ENCODE measurements at places on chromosomes 11 and 22.

GRCh38 chr22:30823015-30823370, 128.3 kb downstream of the OSBP2 start:
- DNase-seq: no peak

DNA sequence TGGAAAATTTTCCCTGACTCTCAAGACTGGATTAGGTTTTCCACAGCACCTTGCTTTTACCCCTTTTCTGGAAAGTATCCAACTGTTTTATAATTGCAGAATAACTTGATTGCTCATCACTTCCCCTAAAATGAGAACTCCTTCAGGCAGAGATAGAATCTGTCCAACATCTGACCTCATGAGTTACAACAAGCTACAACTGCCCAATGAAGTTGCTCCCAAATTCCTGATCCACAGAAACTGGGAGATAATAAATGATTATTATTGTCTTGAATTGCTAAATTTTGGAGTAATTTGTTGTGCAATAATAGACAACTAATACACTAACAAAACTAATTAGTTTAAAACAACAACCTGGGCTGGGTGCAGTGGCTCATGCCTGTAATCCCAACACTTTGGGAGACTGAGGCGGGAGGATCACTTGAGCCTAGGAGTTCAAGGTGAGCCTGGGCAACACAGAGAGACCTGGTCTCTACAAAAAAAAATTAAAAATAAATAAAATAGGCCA, 10.0 kb upstream of the CCDC83 start:
- DNase-seq: peak; percentile 81

GRCh38 chr11:34600339-34601084, 20.4 kb upstream of the EHF start:
- peak; percentile 86 for DNase-seq

DNA sequence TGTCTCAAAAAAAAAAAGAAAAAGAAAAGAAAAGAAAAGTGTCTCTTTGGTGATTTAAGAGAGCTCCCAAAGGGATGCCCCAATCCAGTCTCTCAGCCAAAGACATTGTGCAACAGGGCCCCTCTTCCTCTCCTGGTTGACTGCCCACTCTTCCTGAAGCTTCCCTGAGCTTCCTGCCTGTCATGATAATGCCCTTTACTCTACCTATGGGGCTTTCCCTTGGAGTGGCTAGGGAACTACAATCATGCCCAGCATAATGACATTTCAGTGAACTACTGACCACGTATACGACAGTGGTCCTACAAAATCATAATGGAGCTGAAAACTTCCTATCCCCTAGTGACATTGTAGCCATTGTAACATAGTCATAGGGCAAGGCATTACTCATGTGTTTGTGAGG, 118.0 kb downstream of the RASSF10 start:
- DNase-seq: no peak

DNA sequence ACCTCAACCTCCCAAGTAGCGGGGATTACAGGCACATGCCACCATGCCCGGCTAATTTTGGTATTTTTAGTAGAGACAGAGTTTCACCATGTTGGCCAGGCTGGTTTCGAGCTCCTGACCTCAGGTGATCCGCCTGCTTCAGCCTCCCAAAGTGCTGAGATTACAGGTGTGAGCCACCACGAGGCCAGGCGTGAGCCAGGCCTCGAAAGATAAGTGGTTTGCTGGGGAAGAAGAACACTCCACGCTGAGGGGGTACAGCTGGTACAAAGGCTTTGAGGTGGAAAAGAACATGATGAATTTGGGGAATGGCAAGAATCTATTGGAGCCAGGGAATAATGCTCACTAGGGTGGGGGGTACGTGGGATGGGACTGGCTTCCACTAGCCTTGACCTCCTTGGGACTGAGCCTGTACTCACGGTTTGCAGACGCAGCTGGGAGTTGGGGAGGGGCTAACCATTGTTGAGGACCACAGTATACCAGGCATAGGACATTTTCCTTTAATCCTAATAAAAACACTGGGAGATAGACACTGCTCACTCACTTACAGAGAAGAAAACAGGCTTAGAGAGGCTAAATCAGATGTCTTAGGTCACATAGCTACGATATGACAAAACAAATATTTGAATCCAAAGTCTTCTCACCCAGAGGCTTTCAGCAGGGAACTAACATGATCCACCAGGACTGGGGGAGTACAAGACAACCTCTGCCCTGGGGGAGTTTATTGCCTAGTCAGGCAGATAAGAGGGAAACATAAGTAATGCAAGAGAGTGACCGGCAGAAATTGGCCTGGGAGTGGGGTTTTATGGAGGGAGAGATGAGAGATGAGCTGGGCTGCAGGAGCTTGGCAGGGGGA, 4.9 kb downstream of the SLCO2B1 start:
- DNase-seq: peak; percentile 40

DNA sequence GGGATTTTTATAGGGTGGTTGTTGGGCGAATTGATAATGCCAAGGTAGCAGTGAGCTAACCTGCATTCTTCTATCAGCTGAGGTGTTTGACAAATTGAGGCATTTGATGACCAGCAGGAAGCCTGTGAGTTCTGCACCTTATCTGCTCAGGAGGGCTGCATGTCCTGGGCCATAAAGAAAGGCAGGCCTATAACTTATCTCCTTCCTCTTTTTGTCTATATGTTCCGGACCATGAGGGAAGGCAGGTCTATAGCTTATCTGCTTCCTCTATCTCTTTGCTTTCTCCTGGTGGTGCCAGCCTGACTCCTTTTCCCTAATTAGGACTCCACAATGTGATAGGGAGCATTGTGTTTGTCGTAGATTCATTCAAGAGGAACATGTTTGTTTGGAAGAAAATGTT, 8.6 kb upstream of the JAM3 start:
- no peak for DNase-seq

DNA sequence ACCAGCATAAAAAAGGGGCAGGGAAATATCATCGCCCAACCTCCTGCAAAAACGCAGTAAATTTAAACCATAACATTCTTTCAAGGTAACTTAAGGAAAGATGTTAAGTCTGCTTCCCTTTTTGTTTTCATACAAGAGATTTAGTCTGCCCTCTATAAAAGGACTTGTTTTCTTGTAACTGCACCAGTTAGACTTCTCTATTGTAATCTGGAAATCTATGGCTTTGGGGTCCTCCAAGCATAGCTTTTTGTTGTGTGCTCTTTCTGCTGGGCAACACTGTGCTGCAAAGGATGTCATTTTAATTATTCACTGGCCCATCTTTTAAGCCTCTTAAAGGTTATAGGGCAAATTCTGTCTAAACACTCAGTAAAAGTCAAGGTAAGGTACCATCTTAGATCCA, 136.0 kb downstream of the MAML2 start:
- DNase-seq: no peak

DNA sequence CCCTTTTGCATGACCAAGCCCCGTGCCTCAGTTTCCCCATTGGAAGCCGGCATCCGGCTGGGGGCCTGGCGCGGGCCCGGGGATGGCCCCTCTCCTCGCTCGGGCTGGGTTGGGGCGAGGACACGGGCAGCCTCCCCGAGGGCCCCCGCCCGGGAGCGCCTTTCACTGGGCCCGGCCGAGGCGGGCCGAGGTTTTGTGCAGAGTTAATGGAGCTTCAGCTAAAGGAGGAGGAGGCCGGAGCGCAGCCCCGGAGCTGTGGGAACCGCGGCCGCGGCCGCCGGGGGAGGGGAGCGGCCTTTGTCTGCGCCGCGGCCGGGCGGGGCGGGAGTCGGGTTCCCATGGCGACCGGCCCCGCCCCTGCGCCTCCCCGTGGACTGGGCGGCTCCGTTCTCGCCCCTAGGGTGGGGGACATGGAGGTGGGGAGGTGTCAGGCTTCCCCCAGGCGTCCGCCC, 1.4 kb upstream of the MAPK11 start:
- DNase-seq: peak; percentile 42

DNA sequence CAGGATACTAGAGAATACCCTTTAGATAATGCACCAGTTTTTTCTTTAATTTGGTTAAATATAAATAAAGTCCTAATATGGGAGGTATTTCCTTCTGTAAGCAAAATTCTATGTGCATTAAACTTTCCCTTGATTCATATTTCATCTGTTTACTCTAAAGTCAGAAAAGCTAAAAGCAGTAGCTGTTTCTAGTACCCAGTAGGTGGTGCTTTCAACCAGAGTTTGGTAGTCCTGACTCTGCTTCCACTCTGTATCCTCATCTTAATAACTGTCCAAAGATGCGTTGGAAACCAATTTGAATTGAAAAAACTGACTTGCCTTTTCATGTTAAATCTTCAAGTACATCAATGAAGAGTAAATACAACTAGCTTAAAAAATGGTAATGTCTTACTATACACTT, 1065.2 kb downstream of the JRKL start:
- DNase-seq: peak; percentile 45

- DNase-seq: no peak
Measured at GRCh38 chr11:115340874-115341273, 163.3 kb downstream of the CADM1 start.

- DNase-seq: no peak
Measured at GRCh38 chr22:35288116-35288515, 11.6 kb upstream of the TOM1 start.

DNA sequence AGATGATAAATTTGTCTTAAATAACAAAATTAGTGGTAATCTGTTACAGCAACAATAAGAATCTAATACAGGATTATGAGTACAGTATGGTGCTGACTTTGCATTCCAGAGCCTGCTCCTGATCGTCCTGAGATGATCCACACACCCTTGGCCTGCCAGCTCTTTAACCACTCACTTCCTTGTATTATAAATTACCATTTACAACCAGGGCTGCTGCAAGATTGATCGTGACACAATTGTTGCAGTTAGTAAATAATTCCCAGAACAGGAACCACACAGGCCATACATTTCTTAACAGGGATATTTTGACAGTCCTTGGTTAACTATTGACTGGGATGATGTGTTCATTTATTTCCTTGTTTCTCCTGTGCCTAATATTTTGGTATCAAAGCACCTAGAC, 3.8 kb upstream of the CBLIF start:
- DNase-seq: no peak

DNA sequence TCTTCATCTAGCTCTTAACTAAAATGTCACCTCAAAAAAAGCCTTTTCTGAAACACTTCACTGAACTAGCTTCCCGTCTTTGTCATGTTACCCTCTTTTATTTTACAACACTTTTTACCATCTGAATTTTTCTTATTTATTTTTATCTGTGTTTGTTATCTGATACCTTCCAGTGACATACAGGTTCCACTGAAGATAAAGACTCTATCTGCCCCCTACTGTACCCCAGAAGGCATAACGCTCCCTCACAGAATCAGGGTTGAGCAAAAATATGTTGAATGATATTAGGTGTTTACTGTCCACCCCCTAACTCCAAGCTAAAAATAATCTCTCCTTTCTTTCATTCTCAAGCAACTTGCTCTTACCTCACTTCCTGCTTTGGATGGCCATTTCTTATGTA, 654.2 kb downstream of the NELL1 start:
- DNase-seq: no peak

DNA sequence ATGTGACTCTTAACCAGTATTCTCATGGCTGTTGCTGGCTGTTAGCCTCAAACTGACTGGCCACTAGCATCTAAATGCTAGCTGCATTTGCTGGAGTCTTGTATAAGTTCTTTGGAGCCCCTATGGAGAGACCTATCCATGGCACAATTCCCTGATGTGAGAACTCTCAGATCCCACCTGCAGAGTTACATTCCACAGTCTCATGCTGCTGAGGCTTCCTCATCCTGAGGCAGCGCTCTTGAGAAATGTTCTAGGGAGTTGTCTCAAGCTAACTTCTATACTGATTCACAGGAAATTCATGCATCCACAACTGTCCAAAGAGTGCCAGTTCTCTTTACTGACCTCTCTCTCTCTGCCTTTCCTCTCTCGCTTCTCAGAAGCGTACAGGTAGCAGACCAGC, 218.0 kb upstream of the PITPNB start:
- no peak for DNase-seq

GRCh38 chr22:20607157-20607907, 99.9 kb downstream of the MED15 start:
- no peak for DNase-seq

- no peak for DNase-seq
Measured at GRCh38 chr11:71431271-71431670, 16.9 kb downstream of the DHCR7 start.

DNA sequence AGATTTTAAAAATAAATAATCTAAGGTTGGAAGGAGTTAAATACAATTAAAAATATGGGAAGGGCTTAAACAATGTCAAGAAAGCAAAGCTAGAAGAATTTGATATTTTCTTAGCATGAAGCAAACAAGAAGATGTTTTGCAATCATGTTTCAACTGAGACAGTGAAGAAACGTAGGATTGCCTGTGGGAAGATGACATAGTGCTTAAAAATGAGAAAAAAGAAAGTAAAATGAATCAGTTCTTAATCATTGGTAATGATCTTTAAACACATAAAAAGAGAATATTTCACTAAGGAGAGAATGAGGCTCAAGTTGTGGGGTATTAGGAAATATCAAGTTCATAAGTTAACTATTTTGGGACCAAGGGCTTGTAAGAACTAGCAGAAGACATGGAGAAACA, 855.0 kb downstream of the METTL15 start:
- DNase-seq: peak; percentile 35

- peak; percentile 59 for DNase-seq
Measured at GRCh38 chr22:34814260-34815025, 251.5 kb upstream of the ISX start.

DNA sequence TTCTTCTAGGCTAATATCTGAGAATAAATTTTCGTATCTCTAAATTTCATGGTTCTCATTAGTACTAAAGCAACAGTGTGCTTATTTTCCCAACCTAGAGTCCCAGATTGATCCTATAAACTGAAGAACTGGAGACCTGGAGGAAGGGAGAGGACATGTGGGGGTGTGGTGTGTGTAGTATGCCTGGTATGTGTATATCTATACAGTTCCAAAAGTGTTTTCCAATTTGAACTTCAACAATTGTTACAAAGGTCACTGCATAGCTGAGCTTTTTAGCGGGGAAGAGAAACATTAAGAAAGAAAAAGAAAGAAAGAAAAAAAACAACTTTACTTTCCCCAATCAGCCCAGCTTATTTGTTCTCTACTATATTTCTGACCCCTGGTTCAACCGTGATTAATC, 152.1 kb downstream of the SOX6 start:
- DNase-seq: no peak

DNA sequence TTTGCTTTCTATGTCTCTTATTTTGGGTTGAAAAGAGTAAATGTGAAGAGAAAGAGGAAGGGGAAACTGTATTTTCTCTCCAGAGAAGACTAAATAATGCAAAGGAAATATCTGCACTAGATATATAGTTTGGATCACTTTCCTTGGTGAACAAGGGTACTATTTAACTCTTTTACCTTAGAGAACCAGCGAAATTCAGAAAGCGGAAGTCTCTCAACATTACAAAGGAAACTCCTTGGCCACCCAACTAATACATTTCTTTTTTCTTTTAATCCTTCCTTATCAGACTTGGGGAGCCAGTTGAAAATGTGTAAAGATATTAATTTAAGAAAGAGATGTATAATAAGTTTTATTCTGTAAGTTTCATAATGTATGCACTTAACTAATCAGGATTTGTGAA, 64.2 kb downstream of the SESN3 start:
- DNase-seq: no peak

GRCh38 chr11:122253589-122254231, 137.7 kb upstream of the BLID start:
- no peak for DNase-seq

GRCh38 chr11:57322256-57323166, 2.2 kb downstream of the TNKS1BP1 start:
- peak; percentile 98 for DNase-seq
